Heart left ventricle (tissue), 16 donors: ENCODE measurements at places on chromosomes 2 and 18.

DNA sequence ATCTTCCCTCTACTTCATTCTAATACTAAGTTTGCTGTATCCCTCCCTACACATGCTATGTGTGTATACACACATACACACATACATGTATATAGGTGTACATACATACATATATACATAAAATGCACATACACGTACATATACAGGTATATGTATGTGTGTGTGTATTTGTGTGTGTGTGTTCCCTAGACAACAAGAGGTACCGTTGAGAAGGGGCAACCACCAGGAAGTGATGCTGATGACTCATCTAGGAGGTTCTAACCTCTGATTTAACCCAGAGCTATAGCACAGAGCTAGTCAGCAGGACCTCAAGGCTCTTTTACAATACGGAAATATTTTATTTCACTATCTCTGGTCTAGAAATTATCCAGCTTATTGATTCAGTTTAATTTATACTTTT lies 139.2 kb downstream of the LAMA3 start:
- DNase-seq = no peak

GRCh38 chr2:37671816-37672103 lies 318 bp upstream of the CDC42EP3 start:
- DNase-seq = no peak

DNA sequence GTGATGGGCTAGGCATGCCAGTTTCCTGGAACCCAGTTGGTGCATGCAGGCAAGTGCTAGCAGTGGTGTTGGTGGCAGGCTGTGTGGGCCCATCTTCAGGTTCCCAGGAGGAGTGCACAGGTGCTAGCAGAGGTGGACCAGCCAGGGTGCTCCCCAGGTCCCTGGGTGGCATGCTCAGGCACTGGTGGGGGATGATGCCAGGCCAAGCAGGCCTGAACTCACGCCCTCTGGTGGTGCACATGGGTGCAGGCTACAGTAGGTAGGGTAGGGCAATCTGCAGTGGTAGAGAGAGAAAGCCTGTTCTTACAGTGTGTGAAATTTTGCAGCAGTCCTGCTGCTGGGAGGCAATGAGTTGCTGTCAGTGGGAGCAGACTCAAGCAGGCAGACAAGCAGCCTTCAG lies 1651.8 kb downstream of the DPP10 start:
- no peak for DNase-seq

- DNase-seq = no peak
Observed at GRCh38 chr2:104965900-104966299, 72.0 kb upstream of the MRPS9 start.

GRCh38 chr2:26238311-26238958 lies 6.0 kb downstream of the HADHA start:
- no peak for DNase-seq

DNA sequence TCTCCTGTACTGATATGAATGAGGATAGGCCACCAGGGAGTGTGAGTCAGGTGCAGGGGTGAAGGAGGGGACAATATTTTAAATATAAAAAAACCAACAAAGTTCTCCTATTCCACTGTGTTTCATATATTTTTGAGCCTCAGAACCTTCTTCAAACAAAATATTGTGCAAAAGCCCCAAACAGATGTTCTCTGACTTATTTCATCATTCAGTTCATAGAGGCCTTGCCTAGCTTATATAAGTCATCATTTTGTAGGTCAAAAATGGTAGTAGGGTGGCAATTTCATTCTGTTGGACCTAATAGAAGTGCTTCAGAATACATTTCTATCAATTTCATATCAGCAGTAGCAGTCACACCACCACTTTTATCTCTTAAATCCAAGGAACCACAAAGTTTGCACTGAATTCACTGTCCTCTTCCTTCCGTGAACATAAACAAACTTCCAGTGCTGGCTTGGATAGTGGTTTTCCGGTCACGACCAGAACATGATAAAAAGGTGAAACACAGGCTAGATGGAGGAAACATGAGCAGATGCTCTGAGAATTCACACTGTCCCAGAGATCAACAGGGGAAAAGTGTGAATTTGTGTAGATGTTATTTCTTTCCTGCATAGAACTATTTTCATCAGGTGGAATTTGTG lies 99.1 kb downstream of the EN1 start:
- DNase-seq = no peak

DNA sequence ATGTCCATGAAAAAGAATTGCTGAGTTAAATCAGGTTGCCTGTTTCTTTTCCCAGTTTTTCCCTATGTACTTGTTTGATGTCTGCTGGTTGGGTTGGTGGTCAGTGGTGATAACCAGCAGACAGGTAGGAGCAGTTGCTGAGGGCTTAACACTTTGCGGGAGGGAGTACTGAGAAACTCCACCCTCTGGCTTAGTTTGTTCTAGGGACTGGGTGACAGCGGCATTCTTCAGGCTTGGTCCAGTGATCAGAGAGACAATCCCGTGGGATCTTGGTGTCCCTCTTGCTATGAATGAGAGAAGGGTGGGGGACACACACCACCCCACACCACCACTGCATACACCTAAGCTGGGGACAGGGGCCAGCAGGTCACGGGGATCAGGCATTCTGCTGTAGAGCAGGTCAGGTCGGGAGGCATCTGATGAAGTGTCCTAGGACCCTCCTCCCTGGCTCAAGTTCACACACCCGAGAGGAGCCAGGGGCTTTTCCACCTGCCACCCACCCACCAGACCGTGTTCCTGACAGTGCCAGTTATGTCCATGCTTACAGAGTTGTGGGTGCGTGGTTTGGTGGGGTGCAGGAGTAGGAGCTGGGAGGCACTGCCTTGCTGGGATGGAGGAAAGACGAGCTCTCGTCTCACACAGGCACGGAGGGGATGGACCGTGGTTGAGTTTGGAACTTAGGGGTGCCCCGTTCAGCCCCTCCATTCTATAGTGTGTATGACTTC lies 21.3 kb upstream of the ALLC start:
- no peak for DNase-seq

- no peak for DNase-seq
Observed at GRCh38 chr2:58239243-58239925, 1.7 kb downstream of the FANCL start.

GRCh38 chr2:40497251-40497859 lies 45.5 kb upstream of the SLC8A1 start:
- no peak for DNase-seq

- no peak for DNase-seq
Observed at GRCh38 chr2:222307143-222307756, 8.5 kb upstream of the PAX3 start.

DNA sequence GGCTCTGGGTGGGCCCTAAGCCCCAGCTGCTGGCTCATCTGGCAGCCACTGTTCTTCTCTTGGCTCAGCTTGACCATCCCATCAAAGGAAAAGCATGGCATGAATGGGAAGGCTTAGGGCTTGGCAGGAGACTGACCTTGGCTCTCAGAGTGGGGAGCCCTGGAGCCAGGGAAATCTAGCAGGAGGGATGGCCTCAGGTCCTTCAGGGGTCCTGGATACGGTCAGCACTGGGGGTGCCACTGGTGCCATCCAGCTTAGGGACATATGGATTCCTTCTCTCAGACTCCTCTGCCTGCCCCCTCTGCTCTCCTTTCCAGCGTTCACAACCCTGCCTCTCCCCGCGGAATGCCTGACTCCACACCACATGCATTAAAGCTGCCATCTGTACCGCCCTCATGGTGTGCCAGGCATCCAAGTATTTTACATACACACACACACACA lies 165.5 kb upstream of the HAAO start:
- no peak for DNase-seq

- DNase-seq = no peak
Observed at GRCh38 chr2:104758199-104758620, 95.7 kb upstream of the POU3F3 start.

DNA sequence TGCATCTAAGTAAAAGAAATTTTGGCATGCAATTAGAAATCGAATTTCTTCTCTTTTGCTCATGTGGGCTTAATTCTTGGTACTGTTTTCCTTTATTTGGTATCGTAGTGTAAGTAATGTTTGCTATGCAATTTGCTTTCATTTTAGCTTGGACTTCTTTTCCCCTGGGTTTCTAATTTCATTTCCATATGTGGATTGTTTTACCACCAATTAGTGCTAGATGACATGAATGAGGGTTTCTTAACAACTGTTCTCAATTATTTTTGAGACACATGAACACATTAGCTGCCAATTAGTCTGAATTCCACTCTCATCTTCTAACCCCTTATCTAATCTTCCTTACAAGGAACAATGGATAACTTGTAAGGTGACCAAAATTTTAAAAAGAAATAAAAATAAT lies 1047.2 kb upstream of the PIK3C3 start:
- DNase-seq = no peak

- DNase-seq = no peak
Observed at GRCh38 chr2:55888936-55889335, 34.6 kb downstream of the EFEMP1 start.

GRCh38 chr2:172340394-172340793 lies 87.0 kb upstream of the ITGA6 start:
- DNase-seq = no peak

- DNase-seq = no peak
Observed at GRCh38 chr18:58177004-58177717, 133.1 kb downstream of the NEDD4L start.

DNA sequence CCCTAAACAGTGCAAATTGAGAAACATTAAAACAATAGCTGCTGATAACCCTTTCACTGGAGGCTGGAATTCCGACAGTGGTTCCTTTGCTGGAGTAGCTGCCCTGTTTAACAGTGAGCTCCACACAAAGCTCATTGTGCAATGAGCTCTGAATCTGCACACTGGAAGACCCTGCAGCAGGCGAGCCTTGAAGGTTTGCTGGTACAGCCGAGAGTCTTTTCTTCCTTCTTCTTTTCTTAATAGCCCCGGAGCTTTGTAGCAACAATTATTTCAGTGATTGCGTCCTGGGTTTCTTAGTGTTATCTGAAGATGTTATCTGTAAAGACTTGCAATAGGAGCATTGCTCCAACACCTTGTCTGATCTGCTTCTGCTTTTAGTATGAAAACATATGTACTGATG lies 50.8 kb upstream of the CXCR4 start:
- DNase-seq = no peak

DNA sequence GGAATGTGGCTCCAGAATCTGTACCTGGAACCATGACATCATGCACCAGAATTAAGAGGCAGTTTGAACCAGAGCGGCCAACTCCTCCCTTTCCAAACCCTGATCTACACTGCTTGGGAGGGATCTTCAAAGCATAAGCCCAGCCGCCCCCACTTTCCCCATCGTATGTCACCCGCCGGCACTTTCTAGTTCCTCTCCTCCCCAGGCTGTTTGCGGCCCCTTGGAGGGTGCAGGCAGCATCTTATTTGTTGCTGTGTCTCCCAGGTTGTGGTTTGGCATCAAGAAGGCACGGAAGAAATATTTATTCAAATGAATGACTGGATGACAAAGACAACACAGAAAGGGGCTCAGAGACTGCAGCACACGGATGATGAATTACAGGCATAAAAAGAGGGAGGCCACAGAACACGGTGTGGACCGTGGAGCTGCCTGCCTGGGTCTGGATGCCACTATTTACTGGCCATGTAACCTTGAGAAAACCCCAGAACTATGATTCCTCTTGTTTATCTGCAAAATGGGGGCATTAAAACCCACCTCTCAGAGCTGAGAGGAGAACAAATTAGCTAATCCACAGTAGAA lies 305.8 kb downstream of the EIPR1 start:
- DNase-seq = no peak

DNA sequence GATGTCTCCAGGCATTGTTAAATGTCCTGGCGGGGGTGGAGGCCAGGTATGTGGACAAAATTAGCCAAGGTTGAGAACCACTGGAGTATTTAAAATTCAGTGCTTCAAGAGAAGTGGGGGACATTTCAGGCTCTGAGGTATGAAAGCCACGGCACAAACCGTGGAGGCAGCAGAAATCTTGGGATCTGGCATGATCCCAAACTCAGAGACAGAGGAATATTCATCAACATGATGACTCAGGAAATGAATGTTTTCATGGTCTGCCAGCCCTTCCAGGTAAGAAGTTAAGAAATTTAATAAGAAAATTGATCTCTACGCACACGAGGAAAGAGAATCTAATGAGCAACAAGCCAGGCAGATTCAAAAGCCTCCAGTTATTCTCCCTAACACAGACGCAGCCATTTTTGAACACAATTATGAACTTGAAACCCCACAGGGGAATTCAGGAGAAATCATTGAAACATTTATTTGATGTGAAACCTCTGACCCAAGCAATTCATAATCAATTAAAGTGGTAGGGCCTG lies 11.3 kb upstream of the GRP start:
- DNase-seq = no peak

DNA sequence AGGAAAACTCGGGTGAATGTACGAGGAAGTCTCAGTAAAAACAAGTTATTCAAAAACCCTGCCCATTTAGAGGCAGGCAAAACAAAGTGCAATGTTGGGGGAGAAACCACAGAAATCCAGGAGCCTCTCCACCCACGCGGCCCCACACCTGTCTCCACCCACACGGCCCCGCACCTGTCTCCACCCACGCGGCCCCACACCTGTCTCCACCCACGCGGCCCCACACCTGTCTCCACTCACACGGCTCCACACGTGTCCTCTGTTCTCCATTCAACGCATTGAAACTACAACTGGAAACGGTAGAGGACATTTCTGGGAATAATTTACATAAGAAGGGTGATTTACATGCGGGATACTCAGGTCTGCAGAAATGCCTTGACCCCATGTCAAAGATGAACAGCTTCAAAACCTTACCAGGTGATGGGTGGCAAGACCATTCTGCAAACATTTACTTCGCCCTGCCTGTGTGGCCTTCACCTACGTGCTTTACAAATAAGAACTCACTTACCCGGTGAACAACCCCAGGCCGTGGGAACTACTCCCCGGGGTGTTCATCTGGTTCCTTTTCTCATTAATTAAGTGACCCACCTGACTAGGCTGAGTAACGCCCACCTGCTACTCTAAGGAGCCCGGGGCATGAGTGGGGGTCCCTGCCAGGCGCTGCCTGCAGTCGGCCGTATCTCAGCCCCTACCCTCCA lies 100.4 kb downstream of the EIPR1 start:
- DNase-seq = no peak

DNA sequence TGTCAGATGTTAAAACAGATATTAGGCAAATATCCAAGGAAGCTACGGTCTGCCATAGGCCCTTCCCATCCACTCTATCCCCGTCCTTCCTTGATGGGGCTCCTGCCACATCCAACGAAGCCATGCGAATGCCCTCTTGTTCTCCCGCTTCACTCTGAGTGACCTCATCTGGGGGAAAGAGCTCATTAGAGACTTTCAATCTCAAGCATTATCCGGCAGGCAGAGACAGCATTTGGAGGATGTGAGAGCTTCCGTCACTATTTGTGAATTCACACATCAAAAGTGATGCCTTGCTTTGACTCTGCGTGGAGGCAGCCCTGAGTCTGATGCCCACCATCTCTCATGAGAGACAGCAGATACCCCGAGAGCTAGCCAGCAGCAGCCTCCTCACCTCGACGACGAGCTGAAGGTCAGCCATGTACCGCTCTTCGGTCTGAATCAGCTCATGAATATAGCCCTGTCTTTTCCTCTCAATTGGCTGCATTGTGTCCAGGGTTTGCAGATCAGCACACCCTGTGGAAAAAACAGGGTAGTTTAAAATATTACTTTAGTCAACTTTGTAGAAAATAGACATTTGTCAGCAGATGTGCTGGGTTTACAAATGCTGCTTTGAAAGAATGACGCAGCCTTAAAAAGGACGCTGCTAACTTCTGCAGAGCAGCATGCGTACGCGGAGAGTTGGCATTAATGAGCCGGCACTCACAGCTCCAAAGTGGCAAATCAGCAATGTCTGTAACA lies 45.9 kb downstream of the FAM228A start:
- DNase-seq = no peak
